ENCODE measurements at places on chromosomes 2 and 18. TPM values are rescaled to one million over a fixed set of nuclear protein-coding genes. Genes with fewer than 3 reads are reported as not detected.

GRCh38 chr2:60538101-60538500 lies 15.4 kb downstream of the BCL11A start:
- H3K27me3 ChIP-seq, result no peaks in the 10 kb centered on the region
- H3K36me3 ChIP-seq, result peaks cover 14% of the 10 kb centered on the region
- no peak for DNase-seq
- H3K4me1 ChIP-seq, result peaks cover 9% of the 10 kb centered on the region
- no peak overlapping the region for H3K4me3 ChIP-seq

DNA sequence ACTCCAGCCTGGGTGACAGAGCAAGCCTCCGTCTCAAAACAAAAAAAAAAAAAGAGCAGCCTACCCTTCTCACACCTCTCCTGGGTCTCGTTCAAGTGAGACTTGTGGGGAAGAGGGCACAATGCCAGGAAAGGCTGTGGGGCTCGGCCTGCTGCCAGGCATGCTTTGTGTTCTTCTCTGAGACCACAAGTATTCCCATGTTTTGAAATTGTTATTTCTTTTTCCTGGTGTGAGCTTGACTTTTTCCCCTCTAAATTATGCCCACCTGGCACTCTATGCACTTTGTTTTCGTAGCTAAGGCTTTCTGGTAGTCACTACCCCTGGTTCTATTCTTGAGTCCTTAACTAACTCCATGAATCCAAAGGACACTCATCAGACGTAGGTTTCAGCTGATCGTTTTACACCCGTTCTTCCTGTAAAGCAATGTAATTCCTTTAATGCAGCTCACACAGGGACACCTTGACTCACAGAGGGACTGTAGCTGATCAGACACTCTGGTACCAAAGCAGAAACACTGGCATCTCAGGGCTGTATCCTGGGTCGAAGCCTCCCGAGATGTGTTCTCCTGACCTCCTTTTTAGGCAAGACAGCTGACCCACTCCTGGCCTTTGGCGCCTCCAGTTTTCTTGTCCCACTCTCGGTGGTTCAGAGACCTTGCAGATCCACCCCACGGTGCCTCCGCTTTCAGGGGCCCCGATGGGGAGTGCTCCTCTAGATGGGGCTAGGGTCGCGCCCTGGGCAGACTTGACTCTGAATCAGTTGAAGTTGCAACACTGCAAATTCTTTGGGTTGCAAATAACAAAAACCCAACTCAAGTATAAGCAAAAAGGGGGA lies 193.3 kb upstream of the AGAP1 start:
- no peak for DNase-seq
- H3K4me1 ChIP-seq, result no peaks in the 10 kb centered on the region
- no peak overlapping the region for H3K27ac ChIP-seq
- H3K4me3 ChIP-seq, result no peak overlapping the region
- no peaks in the 10 kb centered on the region for H3K27me3 ChIP-seq
- H3K36me3 ChIP-seq, result no peaks in the 10 kb centered on the region

- H3K27ac ChIP-seq, result peak overlapping the region; percentile 68
- no peaks in the 10 kb centered on the region for H3K4me1 ChIP-seq
- H3K27me3 ChIP-seq, result no peaks in the 10 kb centered on the region
- no peaks in the 10 kb centered on the region for H3K36me3 ChIP-seq
- H3K4me3 ChIP-seq, result no peak overlapping the region
These were observed 503.4 kb downstream of the CCDC85A start for GRCh38 chr2:56687169-56687568.

- H3K36me3 ChIP-seq, result no peaks in the 10 kb centered on the region
- no peak overlapping the region for H3K4me3 ChIP-seq
- no peaks in the 10 kb centered on the region for H3K4me1 ChIP-seq
- no peak for DNase-seq
- H3K27ac ChIP-seq, result 0 out of 2 replicates have a peak overlapping the region, but pooled peaks have one; percentile 5
These were observed 63.8 kb upstream of the ZC3H15 start for GRCh38 chr2:186422226-186422625.

GRCh38 chr2:169360984-169361705 lies 1.2 kb downstream of the LRP2 start:
- peak overlapping the region; percentile 57 for H3K4me3 ChIP-seq
- DNase-seq, result peak; percentile 34
- H3K4me1 ChIP-seq, result peaks cover 31% of the 10 kb centered on the region
- H3K36me3 ChIP-seq, result no peaks in the 10 kb centered on the region
- H3K27me3 ChIP-seq, result peaks cover 43% of the 10 kb centered on the region

DNA sequence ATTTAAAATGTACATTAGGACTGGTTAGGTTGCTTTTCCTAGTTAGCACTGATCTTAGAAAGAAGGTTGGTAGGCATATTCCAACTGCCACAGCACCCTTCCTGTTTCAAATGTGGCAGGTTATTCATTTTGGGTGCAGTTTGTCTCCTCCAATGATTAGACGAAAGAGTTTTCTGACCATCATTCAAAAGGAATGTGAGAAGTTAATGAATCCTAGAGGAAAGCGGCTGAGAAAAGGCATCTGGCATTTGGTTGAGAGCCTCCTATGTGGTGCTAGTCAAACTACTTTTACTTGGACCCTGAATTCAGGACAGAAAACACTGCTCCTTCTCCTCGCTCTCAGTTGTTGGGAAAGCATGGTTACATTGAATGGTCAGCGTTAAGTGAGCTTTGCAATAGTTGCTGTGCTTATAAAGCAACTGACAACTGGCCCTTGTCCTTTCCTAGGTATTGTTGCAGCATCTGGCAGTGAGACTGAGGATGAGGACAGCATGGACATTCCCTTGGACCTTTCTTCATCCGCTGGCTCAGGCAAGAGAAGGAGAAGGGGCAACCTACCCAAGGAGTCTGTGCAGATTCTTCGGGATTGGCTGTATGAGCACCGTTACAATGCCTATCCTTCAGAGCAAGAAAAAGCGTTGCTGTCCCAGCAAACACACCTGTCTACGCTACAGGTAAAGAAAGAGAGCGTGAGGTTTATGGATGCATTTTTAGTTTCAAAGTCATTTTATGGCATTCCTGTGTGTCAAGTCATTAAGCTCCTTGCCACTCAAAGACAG lies 6.1 kb downstream of the TGIF1 start:
- H3K4me3 ChIP-seq, result no peak overlapping the region
- H3K4me1 ChIP-seq, result peaks cover 27% of the 10 kb centered on the region
- no peaks in the 10 kb centered on the region for H3K27me3 ChIP-seq
- peaks cover 49% of the 10 kb centered on the region for H3K36me3 ChIP-seq
- DNase-seq, result no peak

DNA sequence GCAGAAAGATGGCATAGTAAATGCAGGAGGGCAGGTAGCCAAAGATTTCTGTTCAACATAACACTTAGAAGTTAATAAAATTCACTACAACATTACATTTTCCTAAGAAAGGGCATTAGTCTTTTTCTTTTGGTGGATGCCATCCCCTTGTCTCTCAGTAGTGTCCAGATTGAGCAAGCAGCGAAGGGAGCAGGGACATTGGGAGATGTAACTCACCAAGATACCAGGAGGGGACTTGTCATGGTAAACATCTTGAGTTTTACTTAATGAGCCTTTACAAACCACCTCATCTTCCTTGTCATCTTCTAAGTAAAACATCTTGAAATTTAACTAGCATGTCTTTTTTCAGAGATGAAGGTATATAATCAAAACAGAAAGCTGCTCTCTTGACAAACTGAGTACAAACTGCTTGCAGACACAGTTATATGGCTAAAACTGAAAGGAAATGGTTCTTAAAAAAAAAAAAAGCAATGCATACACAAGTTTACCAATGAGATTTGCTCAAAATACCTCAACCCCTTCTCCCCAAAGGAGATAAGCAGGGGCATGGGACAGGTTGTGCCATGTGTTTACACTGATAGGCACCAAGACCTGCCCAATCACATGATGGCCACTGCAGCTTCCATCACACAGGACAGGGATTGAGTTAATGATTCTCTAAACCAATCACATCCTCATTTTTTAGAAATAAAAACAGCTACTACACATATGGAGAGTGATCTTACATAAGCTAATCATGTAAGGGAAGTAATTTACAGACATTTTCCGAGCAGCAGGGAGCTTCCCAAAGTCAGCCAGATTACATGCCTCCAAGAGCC lies 30.3 kb downstream of the LPIN2 start:
- DNase-seq, result no peak
- H3K27ac ChIP-seq, result peak overlapping the region; percentile 96
- H3K4me1 ChIP-seq, result peaks cover 14% of the 10 kb centered on the region

GRCh38 chr2:62263076-62263715 lies 67.3 kb downstream of the B3GNT2 start:
- no peaks in the 10 kb centered on the region for H3K36me3 ChIP-seq
- DNase-seq, result no peak
- no peak overlapping the region for H3K27ac ChIP-seq
- H3K27me3 ChIP-seq, result no peaks in the 10 kb centered on the region
- no peaks in the 10 kb centered on the region for H3K4me1 ChIP-seq

DNA sequence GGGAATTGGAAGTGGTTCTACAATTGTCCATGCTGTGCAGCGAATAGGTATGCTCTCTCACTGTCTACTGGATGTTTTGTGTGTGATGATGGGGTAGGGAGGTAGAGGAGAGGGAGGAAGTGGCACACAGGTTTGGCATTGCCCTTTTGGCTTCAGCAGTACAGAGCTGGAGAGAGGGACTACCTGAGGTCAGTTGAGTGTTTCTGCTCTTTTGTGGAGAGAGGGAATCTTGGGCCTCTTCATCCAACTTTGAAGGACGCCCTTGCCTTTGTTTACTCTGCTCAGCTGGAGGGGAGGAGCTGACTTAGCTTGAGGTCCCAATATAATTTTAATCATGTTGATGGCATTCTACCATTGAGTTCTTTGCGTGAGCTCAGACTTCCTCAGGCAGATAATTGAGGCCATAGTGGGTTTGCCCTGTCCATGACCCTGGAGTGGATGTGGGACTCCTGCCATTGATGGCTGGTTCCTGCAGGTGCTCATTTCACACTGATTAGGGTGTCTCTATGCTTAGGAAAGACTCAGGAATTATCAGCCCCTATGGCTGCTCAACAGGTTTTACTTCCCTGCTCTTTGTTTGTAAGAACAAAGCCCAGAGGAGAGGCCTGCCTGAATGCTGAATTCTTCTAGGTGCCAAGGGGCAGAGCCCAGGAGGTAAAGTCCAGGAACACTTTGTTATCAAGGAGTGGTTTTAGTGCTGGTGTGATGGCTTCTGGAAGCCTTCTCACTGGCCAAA lies 7.2 kb downstream of the RPIA start:
- H3K27me3 ChIP-seq, result no peaks in the 10 kb centered on the region
- H3K4me3 ChIP-seq, result no peak overlapping the region
- no peak overlapping the region for H3K27ac ChIP-seq
- no peaks in the 10 kb centered on the region for H3K4me1 ChIP-seq
- DNase-seq, result no peak

Gene RNF125
- 0.05 TPM for polyA plus RNA-seq

Gene KLHL14
- polyA plus RNA-seq, result not detected

Gene EIF5B
- polyA plus RNA-seq, result 9.8 TPM

Gene KIAA2012
- 0.11 TPM for polyA plus RNA-seq
